Body of pancreas (tissue), 4 donors: ENCODE measurements at places on chromosomes 2 and 18. TPM values are rescaled to one million over a fixed set of nuclear protein-coding genes. Genes with fewer than 3 reads are reported as not detected.
A peak's percentile ranks its signal among the peaks of the same experiment; 100 is the strongest.

- no peak for DNase-seq
Measured at GRCh38 chr2:85596026-85596333, 435 bp downstream of the RNF181 start.

NEB gene
- total RNA-seq: 3.9 TPM

GRCh38 chr2:151918308-151918707 is 90.1 kb upstream of the ARL5A start:
- no peak for DNase-seq

XDH gene
- 0.78 TPM for total RNA-seq

DNA sequence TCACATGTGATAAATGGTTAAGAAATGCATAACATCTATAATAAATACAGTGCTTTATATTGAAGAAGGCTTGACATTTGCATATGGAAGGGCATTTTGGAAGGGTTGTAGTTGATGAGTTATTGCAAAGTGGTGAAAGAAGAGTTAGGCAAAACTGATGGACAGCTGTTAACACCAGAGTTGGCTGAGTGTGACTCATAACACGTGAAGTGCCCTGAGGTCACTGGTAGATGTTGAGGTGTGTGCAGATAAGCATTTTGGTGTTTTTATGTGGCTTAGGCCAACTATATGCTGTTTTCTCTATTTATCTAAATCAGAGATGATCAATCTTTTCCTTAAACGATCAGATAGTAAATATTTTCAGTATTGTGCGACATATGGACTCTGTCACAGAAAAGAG is 154.3 kb upstream of the KCNH7 start:
- DNase-seq: no peak

DNA sequence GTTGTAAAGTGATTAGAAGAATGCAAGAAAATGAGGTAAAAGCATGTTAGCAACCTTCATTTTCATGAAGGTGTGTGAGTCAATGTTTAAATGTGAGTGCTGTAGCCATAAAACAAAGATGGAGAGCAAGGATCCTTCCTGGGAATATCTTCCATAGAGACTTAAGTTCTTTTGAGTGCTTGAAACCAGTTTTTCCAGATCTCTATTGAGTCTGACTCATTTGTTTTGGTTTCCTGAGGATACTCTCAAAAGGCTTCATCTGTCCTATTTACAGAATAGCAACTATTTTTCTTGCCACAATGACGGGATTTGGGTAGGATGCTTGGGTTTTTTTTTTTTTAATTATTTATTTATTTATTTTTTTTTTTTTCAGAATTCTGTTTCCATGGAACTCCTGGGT is 45.9 kb upstream of the ASB1 start:
- no peak for DNase-seq

CRYBA2 gene
- 23.1 TPM for total RNA-seq

ZNF804A gene
- total RNA-seq: not detected

NT5C1B gene
- total RNA-seq: not detected

DNA sequence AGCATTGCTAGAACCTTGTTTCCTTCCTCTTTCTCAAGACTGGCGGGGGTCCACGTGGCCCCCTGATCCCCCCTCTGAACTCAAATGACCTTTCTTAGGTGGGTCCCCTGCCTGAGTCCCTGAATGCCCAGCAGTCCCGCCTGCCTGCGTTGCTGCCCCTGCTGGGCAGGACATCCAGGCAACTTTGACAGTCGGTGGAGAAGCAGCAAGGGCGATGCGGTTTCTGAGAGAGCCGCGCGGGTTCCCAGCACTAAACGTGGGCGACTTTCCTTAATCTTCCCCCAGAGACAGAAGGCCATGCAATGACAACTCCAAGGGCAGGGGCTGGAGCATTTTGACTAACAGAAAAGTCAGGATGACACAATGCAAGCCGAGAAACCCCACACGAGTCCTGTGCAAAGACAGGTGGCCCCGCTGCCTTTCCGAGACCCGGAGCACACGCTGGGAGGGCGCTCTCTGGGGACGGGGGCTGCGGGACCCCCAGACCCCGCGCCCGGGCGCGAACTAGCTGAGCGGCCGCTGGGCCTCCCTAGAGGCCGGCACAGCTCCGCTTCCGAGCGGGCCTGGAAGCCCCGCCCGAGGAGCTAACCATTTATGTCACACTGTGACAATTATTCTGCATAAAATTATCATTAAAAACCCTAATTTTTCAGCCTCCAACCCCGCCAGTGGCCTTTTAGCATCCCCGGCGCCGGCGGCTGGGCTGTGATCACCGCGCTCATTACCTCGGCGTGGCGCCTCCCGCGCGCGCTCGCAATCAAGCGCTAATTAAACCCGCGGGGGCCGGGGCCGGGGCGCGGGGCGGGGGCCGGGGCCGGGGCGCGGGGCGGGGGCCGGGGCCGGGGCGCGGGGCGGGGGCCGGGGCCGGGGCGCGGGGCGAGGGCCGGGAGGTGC is 27.4 kb downstream of the ASB18 start:
- DNase-seq: no peak

DNA sequence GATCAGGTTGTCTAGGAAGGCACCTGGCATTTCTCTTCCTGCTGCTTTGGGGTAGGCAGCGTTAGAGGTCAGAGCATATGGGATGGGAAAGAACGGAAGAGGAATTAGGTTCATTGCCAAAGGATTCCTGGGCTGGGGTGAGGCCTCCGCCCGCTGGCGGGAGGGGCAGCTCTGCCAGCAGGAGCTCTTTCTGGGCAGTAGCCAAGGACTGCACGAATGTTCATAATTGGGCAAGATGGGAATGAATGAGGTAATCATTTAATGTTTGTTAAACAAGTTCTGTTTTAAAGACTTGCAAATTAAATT is 253.9 kb downstream of the AGAP1 start:
- peak; percentile 35 for DNase-seq

DNA sequence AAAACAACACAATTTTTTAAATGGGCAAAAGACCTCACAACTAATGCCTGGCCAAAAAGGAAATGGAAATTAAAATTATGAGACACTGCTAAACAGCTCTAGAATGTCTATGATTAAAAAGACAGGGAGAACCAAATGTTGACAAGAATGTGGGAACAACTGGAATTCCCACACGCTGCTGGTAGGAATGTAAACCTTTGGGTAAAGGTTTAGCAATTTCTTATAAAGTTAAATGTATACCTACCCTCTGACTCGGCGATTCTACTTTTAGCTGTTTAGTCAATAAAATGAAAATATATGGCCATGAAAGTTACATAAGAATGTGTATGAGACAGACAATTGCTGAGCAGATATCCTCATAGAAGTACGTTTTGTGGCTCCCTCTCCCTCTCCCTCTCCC is 60.9 kb downstream of the ATF2 start:
- no peak for DNase-seq

DNA sequence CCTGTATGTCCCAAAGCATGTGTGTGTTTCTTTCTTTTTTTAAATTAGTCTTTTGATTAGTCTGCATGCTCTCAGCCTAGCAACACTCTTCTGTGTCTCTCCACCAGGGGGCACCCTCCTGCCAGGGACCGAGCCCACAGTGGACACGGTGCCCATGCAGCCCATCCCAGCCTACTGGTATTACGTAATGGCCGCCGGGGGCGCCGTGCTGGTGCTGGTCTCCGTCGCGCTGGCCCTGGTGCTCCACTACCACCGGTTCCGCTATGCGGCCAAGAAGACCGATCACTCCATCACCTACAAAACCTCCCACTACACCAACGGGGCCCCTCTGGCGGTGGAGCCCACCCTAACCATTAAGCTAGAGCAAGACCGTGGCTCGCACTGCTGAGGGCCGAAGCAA is 93.8 kb downstream of the NRP2 start:
- peak; percentile 81 for DNase-seq

TUBB8B gene
- not detected for total RNA-seq

TNS1 gene
- 174 TPM for total RNA-seq

DNA sequence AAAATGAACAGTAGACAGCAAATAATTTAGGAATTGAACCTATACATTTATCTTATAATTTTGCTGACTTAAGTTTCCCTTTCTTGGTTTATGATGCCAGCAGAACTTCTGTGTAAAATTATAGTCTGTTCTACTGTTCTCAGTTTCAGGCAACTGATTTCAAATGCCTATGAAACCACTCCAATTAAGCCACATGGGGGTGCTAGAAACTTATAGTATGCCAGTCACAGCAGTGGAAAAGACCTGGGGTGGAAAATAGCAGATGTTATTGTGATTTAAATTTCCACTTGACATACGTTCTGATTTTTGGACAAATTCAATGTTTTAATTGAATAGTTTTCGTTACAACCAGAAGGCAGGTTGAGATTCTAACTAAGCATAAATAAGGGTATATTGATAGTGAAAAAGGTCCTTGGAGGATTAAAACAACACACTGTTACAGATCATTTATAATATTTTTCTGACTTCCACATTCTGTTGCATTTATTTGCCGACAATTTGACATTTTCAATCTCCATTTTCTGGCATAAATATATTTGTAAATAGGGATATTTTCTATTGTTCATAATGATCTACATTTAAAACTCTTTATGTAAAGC is 61.4 kb downstream of the CPS1 start:
- DNase-seq: peak; percentile 56

- no peak for DNase-seq
Measured at GRCh38 chr18:34867520-34867919, 157.4 kb downstream of the DTNA start.

DNA sequence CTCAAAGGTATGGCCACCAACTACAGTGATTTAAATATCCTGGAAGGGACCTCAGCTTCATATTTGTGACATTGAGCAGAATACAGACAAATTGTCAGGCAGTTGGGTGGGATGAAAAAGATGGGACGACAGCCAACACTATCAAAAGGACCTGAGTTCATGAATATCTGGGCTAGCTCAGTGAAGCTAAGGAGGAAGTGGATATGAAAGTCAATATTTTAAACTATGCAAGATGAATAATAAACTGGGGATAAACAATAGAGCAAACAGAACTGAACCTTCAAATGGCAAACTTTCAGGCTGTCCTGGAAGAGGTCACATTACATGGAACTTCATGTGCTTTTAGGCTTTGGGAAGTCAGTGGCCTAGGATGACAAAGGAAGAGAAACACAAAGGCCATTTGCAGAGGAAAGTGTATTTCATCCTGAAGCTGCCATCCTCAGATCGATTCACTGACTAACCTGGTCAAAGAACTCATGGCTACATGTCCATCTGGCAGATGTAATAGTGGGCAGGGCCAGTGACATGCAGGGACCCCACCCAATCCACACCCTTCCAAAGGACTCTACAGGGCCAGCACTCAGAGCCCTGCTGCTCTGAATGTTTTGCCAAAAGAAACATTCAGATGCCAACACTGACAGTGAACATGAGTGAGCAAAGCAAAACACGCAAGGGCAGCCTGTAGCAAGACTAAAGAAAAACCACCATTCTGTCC is 175.7 kb downstream of the ETAA1 start:
- DNase-seq: no peak

GALR1 gene
- under 0.01 TPM for total RNA-seq

GRCh38 chr18:13480571-13481255 is 245.6 kb downstream of the FAM210A start:
- DNase-seq: no peak

DNA sequence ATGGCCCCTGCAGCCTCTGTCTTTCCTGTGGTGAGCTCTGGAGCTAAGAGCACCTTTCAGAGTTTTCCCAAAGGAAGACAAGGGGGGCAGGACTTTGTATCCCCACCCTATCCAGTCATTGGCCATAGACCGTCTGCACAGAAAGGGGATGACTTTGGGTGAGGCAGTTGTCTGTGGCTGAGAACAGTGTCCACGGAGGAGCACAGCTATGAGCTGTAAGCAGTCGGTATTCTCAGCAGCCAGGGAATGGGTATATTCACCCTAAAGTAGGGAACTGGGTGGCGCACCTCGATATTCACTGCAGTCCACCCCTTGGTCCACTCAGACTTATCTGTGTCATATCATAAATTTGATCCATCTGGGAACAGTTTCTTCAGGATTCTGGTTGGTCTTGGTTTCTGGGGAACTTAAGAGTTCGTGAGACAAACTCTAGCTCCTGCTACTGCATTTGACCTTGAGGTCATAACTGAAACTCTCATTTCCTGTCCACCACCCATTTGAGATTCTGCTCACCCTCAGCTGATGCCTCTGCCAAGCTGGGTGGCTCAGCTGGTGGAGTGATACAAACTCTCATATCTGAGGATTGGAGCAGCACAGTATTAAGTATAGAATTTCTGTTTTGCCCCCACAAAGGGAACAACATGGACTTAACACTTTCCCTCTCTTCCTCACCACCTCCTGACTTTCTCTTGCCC is 45.2 kb upstream of the SCG2 start:
- DNase-seq: no peak

DNA sequence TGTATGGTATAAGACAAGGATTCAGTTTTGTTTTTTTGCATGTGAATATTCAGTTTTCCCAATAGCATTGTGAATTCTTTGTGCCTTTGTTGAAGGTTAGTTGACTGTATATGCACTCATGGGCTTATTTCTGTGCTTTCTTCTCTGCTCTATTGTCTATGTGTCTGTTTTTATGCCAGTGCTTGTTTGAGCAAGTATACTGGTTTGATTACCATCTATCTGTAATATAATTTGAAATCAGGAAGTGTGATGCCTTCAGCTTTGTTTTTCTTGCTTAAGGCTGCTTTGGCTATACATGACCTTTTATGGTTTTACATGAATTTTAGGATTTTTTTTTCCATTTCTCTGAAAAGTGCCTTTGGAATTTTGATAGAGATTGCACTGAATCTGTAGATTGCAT is 23.5 kb downstream of the COLEC11 start:
- no peak for DNase-seq

FBXO48 gene
- total RNA-seq: 3.0 TPM

DNA sequence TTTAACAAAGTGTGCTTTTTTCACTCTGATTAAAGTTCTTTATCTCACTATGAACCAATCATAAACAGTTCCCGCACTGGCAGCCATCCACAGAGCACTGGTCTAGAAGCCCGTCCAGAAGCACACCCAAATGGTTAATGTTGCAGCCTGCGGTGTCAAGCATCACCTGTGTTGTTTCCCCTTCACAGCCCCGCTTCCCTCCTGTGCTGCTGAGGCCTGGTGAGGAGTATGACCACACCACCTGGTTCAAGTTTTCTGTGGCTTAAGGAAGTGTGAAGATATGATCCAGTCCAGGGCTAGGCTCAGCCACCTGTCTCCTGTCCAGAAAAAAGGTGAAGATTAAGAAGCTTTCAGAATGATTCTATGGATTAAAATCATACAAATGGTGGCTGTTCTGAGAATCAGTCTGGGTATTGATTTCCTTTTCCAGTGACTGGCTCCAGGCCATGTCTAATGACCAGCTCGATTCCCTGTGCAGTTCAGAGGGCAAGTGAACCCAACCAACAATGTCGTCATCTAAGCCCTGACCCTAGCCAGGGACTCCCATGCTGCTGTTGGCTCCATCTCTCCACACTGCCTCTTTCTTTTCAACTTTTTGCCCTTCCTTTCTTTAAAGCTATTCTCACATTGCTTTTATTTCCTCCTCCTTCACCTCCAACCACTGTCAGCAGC is 17.7 kb downstream of the SRSF7 start:
- DNase-seq: peak; percentile 38
